ENCODE measurements at places on chromosomes 7 and 10. TPM values are rescaled to one million over a fixed set of nuclear protein-coding genes. Genes with fewer than 3 reads are reported as not detected.

DNA sequence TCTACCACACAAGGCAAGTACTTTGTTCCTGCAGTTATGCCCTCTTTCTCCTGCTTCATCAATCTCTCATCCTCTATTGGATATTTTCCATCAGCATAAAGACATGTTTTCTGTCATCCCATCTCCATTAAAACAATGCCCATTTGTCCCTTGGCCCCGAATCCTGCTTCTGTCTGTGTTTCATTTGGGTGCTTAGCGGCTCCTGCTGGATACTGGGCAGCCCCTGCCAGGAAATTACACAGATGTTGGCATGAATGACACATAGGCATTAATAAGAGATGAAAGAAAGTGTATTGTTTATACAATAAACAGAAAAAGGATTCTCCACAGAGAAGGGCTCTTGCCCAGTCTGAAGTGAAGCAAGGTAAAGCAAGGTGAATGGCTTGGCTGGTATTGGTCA, 765.3 kb downstream of the REEP3 start:
- DNase-seq: no peak

GNA12 gene
- total RNA-seq: 65.5 TPM

- no peak for DNase-seq
Measured at GRCh38 chr7:37234928-37235327, 213.7 kb downstream of the ELMO1 start.

DNA sequence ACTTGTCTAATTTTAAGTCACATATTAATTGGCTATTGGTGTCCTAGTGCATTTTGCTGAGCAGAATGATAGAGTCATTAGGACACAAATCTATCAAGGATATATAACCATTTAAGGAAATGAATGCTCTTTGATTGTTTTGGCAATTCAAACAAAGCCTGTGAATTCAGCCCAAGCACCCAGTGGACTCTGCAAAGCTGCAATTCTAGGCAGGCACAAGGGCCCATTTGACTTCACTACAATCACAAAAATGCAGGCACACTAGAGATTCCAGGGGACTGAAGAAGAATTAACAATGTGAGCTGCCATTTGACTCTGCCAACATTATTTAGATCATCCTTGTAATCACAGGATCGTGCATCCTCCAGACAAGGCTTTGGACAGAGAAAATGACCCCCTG, 544.2 kb upstream of the PHF14 start:
- no peak for DNase-seq

DNA sequence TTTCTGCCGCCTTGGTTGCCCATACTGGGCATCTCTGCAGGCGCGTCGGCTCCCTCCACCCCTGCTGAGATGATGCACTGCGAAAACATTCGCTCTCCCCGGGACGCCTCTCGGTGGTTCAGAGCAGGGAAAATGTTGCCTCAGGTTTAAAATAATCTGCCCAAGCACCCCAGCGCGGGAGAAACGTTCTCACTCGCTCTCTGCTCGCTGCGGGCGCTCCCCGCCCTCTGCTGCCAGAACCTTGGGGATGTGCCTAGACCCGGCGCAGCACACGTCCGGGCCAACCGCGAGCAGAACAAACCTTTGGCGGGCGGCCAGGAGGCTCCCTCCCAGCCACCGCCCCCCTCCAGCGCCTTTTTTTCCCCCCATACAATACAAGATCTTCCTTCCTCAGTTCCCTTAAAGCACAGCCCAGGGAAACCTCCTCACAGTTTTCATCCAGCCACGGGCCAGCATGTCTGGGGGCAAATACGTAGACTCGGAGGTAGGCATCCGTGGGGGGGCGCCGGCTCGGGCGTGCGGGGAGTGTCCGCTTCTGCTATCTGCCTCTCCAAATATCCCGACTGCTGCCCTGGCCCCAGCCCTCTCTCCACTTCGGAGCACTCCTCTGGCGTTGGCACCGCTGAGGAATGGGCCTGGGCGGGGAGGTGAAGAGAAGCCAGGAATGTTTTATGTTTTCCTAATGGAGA, at the start of gene CAV1:
CAV1 (plus strand) TSS at position 428 of the 689 bp plus-strand sequence; CDS start at position 455, 27 bp downstream.
- peak; percentile 88 for DNase-seq

DNA sequence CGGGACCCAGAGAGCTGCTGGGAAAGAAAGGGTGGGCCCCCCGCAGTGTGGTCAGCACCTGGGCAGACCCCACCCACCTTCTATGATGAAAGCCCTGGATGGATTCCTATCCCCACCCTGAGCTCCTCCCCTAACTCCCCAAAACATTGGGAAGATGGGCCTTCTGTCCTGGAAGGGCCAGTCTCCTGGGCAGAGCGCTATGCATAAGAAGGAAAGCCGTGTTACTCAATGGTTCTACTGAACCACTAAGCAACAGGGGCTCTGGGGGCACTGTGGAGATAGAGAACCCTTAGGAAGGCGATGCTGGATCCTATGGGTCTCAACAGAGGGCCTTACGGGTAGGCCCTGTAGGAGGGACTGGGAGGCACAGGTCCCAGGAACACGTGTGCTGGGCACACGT, 30.7 kb upstream of the INSIG1 start:
- no peak for DNase-seq

DENND2A gene
- 50.9 TPM for total RNA-seq

GRCh38 chr7:110889335-110889734, 201.6 kb upstream of the LRRN3 start:
- DNase-seq: no peak

DNA sequence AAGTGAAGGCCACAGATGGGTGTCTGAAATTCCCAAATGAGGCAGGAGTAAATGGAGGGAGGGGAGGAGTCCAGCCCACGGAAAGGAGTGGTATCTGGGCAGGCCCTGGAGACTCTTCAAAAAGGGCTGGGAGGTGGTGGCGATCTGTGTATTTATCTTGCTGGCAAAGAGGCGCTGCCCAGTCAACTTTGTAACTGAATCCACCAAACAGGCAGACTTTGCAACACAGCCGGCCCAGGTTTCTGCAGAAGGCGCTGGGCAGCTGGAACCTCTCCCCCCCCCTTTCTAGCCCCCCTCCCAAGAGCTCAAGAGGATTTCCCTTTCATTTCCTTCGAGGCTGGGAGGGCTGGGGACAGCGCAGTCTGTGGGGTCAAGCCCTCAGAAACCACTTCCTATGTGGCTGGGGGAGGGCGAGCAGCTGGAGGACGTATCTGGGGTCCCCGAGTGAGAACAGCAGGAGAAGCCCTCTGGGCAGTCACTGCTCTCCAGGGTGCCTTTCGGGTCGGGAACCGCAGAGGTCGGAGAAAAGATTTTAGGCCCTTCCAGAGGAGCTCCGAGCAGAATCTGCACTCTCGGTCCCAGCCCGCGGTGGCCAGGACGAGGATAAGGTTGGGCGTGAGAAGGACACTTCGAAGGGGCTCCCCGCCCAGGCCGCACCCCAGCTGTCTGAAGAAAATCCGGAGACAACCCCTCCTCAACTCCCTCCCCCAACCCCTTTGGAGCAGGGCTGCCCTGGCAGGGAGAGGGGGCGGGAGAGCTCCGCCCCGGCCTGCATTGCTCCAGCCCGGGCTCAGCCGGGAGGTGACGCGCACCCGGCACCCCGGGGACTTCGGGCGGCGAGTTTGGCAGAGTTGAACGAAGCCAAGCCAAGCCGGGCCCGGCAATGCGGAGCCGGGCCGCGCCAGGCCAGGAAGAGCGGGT, 965 bp downstream of the ZCCHC24 start:
- DNase-seq: peak; percentile 44

DNA sequence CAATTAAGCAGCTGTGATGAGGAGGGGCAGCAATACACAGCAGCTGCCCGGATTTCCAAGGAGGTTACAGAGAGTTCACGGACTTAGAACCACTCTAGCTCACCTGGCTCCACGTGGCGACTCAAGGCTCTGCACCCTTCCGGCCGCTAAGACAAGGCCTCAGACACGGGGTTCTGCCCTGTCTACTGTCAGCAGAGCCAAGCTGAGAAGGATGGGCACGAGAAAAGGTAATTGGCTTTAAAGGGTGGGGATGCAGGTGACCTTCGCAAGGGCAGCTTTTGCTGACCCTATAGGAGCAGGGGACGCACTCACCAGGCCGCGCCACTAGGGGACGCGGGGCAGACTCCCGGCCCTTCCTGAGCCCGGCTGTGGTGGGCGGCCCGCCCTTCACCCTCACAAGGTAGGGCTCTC, 152.4 kb downstream of the KIF20B start:
- no peak for DNase-seq

KCNH2 gene
- 6.7 TPM for total RNA-seq

LIPF gene
- total RNA-seq: not detected

TMEM229A gene
- not detected for total RNA-seq

STAMBPL1 gene
- 14.4 TPM for total RNA-seq

DNA sequence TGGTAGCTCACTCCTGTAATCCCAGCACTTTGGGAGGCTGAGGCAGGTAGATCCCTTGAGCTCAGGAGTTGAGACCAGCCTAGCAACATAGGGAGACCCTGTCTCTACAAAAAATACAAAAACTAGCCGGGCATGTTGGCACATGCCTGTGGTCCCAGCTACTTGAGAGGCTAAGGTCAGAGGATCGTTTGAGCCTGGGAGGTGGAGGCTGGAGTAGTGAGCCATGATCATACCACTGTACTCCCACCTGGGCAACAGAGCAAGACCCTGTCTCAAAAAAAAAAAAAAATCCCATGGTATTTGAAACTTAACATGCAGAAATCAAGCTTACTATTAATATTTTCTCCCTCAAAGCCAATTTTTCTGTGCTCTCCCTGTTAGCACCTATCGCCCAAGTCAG, 5.9 kb downstream of the SFXN2 start:
- DNase-seq: no peak

DNA sequence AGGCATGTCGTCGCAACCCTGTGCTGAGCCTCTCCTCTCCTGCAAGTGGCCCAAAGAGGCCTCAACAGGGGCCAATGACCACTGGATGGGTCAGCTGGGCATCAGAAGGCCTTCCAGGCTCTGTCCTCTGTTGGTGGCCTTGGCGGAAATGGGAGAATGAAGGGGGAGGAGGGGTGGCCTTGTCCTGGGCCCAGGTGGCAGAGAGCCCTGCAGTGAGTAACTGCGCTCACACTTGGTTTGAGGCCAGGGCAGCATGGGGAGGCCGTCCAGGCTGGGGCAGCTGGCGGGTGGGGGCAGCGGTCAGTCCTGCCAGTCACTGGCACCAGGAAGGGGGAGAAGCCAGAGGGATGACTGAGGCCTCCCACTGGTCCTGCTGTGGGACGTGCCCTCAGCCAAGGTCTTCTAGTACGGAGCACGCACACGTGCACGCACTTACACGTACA, 59.8 kb downstream of the LHPP start:
- DNase-seq: no peak
